ENCODE measurements at places on chromosomes 5 and 9. TPM values are rescaled to one million over a fixed set of nuclear protein-coding genes. Genes with fewer than 3 reads are reported as not detected.

- no peak for DNase-seq
Observed at GRCh38 chr5:168260353-168261226, 30.9 kb upstream of the WWC1 start.

- DNase-seq: no peak
Observed at GRCh38 chr5:168883281-168883741, 304.1 kb upstream of the PANK3 start.

DNA sequence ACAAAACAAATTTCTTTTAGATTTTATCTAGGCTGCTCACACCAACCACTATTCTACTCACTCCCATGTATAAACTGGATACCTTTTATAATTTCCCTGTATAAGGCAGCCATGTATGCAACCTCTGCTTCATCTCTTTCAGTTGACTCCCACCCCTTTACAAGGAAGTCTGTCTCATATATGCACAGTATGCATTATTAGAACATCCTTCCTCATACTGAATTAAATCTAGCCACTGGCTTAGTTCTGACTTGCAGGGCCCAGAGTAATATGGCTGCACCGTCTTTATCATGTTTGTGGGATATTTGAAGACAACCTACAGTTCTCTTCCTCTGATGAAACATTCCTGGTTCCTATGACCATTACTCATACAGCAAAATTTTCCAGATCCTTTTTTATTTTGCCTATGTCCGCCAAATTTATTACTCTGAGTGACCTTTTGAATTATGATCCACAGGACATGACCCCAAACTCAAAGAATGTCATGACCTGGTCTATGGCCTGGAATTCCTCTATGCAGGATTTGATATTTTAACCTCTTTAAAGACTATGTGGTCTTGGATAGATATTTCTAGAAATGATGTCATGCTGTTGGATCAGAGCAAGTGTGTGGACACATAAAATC, 76.6 kb upstream of the ITGA1 start:
- no peak for DNase-seq

GRCh38 chr9:82750411-82750913, 312.5 kb downstream of the RASEF start:
- DNase-seq: no peak

- DNase-seq: no peak
Observed at GRCh38 chr9:91873637-91874051, 76.4 kb downstream of the ROR2 start.

DNA sequence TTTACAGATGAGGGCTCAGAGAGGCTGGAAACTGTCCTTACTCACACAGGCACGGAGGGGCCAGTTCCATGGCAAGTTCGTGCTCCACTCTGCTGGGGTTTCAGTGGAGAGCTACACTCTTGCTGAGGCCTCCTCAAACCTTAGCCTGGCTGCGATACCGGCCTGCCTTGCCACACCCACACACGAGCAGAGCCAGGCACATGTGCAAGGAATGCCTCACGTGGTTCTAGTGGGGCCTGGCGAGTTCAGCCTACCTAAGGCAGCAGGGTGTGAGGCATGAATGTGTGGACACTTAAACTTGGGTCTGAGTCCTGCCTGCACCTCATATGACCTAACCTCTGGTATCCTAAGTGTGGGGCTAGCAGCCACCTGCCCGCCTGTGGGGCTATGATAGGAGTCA, 21.5 kb upstream of the PRDM12 start:
- no peak for DNase-seq

DNA sequence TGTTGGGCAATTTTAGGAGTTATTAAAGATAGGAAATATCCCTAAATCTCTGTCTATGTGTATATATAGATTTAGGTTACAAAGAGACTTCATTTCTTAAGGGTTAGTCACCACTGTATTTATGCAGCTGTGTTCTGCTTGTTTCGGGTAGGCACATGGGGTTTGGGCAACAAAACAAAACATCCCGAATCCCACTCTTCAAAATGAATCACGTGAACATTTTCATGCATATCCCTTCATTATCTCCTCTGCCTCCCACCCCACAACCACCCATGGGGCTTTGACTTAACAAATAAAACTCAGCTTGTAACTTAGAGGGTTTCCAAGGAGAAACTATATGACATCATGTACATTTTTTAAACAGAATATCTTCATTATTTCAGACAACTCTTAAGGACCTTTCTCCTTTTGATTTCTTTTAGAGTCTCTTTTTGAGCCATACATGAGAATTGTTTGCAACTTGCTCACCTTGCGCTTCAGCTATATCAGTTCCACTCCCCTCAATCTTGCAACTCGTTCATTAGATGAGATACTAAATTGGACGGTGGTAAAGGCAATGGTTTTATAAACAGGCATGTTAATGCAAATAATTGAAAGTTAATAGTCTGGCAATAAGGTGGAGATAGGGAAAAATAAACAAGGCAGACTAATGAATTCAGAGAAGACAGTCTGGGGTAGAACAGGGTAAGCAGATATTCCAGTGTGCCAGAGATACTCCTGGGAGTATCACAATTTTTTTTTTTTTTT, 136.7 kb downstream of the CD180 start:
- DNase-seq: no peak

DNA sequence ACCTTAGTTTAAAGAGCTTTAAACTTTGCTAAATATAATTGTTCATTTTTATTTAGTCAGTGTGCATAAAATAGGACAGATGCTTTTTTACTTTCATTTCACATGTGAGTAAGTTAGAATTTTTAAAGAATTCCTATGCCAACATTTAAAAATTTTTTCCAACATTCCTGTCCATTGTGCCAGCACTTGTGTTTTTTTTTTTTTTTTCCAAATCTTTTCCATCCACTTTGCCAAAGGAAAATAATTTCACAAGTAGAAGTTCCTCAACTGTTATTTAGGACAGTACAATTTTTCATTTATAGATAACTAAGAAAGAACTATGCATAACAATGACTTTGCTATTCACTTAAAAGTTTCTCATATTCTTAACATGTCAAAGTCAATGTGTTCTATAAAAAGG, 189.5 kb downstream of the ADAMTS6 start:
- no peak for DNase-seq

GRCh38 chr5:66841264-66841663, 245.1 kb downstream of the MAST4 start:
- no peak for DNase-seq

GRCh38 chr9:36328798-36329411, 70.7 kb upstream of the GNE start:
- peak; percentile 74 for DNase-seq

DNA sequence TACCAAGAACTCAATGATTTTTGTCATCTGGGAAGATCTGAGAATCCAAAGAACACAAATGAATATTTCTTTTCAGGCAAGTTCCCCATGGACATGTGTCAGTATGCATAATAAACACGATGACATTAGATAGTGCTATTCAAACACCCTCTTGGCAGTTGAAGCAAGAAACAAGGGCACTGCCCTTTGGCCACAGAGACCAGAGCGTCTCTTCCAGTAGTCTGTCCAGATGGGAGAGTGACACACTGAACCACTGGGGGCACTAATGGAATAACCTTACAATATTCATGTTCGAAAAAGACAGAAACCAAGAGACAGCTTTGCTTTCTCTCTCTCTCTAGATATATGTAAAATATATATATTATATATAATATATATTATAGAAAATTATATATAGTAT, 301.9 kb downstream of the CTNND2 start:
- no peak for DNase-seq

DNA sequence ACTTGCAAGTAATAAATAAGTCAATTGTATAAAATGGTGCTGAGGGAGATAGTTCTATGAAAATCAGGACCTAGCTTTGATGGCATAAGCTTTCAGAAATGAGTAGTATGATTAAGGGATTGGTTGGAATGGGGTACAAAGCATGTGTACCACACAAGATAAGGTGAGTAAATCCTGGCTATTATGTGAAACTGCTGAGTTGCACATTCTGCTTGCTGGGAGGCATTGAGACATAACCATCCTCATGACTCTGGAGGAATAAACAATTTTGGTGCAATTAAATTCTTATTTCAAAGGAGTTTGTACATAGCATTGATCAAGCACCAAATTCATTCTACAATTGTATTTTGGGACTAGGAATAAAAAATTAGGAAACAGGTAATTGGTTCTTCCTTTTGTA, 755.2 kb upstream of the ACO1 start:
- no peak for DNase-seq

GRCh38 chr5:145937432-145938250, 1.3 kb downstream of the SH3RF2 start:
- no peak for DNase-seq

DNA sequence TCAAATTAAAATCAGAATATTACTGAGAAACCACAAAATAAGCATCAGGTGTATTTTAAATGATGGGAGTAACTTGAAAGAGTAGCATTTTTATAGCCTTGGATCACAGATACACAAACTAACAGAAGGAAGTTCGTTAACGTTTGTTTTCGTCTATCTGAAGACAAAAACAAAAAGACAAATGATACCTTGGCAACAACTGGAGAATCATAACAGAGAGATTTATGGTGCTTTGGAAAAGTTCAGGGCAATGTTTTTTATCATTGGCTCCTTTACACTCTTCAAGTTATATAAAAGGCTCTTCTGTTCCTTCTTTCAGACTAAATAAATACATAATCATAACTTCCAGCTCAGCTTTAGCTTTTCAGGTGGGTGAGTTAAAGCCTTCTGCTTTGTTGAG, 128.1 kb upstream of the VLDLR start:
- no peak for DNase-seq

DNA sequence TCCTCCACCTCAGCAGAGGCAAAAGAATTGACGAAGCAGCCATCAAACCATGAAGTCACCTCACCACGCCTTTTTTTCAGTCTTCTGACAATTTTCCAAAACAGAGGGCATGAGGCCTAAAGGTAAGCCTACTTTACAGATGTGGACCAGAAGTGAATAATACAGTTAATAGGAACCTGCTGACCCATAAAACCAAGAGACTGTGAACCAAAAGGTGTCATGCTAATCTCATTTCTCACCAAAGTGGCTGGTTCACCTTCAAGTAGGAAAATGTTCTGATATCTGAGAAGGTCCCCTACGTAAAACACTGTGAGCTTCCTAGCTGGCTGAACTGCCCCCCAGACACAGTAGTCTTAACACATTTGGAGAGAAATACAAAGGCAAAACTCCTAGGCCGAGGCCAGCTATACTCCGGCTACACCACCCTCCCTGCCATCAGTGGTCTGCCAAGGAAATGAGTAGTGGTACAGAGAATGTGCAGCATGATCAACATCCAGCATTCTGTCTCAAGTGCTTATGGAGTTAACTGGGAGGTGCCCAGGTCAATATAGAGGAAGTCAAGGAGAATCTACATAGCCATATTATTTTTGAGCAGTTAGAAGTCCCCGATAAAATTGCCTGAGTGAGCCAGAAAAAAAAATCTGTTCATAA, 19.3 kb upstream of the F2RL2 start:
- DNase-seq: no peak

DNA sequence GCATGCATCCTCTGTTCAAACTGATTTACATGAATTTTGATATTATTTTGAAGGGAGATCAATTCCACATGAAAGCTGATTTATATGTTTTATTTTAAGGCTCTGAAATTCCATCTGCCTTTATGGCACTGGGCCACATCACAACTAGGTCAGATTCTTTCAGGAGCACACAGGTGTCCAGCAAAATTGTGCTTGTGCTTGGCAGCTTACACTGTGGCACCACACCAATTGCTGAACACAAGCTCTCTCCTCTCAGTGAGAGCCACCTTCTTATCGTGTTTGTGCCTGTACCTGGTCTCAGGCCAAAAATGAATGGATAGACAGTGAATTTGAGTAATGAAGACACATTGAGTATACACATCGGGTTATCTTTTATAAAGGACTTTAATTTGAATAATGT, 200.4 kb downstream of the CDH10 start:
- no peak for DNase-seq

The IFNK gene
- not detected for total RNA-seq

The RARS1 gene
- total RNA-seq: 155 TPM

The SHOC1 gene
- total RNA-seq: not detected

The ENTREP1 gene
- total RNA-seq: not detected

The NME5 gene
- not detected for total RNA-seq

The CDH10 gene
- 0.24 TPM for total RNA-seq
